Activated CD8-positive, alpha-beta memory T cell treated with anti-CD3 and anti-CD28 coated beads, Interleukin-2, amount 10 ng/mL, durations not matched to agents 7 days and 5 days (primary cell): ENCODE measurements at places on chromosomes 1 and 21. TPM values are rescaled to one million over a fixed set of nuclear protein-coding genes. Genes with fewer than 3 reads are reported as not detected.

DNA sequence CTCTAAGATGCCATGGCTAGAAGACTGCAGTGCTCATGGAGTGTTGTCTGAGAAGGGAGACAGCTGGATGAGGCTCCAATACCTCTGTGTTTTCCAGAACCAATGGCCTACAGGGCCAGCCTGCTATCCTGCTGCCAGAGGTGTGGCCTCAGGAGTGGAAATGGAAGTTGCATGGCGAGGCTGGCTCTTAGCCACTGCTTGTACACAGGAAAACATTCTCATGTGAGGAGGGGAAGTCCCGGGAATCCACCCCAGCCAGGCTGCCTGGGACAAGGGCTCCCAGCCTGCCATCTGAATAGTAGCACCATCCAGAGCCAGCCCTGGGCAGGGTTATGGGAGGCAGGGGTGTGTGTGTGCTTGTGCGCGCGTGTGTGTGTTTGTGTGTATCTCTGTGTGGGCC is 56.5 kb downstream of the SDC3 start:
- peaks cover 1% of the 10 kb centered on the region for H3K4me1 ChIP-seq
- peaks cover 47% of the 10 kb centered on the region for H3K27me3 ChIP-seq
- DNase-seq = no peak
- H3K4me3 ChIP-seq = no peak overlapping the region

DNA sequence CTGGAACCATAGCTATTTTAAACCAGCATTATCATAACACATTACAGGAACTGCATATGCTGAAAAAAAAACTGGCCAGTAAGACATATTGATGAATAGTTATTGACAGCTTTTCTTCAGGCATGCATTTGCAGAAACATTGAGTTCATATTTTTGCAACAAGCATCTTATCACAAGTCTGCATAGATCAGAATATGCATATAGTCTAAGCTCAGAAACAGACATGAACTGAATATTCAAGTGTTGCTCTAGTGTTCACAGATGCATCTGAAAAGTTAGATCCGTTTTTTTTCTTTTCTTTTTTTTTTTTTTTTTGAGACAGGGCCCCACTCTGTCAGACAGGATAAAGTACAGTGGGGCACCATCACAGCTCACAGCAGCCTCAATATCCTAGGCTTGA is 22.8 kb downstream of the PRMT6 start:
- no peaks in the 10 kb centered on the region for H3K36me3 ChIP-seq
- H3K4me1 ChIP-seq = no peaks in the 10 kb centered on the region
- peaks cover 7% of the 10 kb centered on the region for H3K27me3 ChIP-seq
- no peak overlapping the region for H3K4me3 ChIP-seq
- DNase-seq = no peak

- no peaks in the 10 kb centered on the region for H3K36me3 ChIP-seq
- peaks cover 18% of the 10 kb centered on the region for H3K27me3 ChIP-seq
- H3K4me3 ChIP-seq = no peak overlapping the region
- no peak for DNase-seq
- no peaks in the 10 kb centered on the region for H3K4me1 ChIP-seq
These were observed 65.5 kb downstream of the EPHB2 start for GRCh38 chr1:22776035-22776613.

GRCh38 chr1:60394436-60394835 is 320.9 kb upstream of the C1orf87 start:
- H3K27me3 ChIP-seq = no peaks in the 10 kb centered on the region
- no peak overlapping the region for H3K27ac ChIP-seq
- no peak for DNase-seq
- H3K4me1 ChIP-seq = no peaks in the 10 kb centered on the region
- no peak overlapping the region for H3K4me3 ChIP-seq

DNA sequence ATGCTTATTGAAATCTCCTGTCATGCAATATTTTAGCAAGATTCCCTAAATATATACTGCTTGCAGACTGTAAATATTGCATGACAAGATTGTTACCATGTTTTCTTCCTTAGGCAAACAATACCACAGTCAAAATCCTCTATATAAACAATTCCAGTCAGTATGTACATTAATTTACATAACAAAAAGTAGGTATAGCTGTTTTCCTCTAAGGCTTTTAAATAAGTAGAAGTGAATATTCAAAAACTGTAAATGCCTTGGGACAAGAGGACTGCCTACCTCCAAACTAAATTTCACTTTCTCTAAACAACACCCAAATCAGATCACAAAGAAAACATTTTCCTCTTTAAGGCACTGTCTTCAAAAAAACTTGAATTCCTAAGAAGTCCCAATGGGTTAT is 17.3 kb upstream of the FOXD3 start:
- H3K36me3 ChIP-seq = peaks cover 1% of the 10 kb centered on the region
- H3K4me3 ChIP-seq = no peak overlapping the region
- no peak overlapping the region for H3K27ac ChIP-seq
- peaks cover 28% of the 10 kb centered on the region for H3K27me3 ChIP-seq

- no peak overlapping the region for H3K4me3 ChIP-seq
- H3K27ac ChIP-seq = no peak overlapping the region
- peaks cover 8% of the 10 kb centered on the region for H3K4me1 ChIP-seq
- peaks cover 47% of the 10 kb centered on the region for H3K27me3 ChIP-seq
- no peak for DNase-seq
These were observed 13.8 kb upstream of the NLRP3 start for GRCh38 chr1:247402120-247402675.

LCE1E gene
- not detected for total RNA-seq

SMPDL3B gene
- total RNA-seq = 1.4 TPM

THEM5 gene
- not detected for total RNA-seq
